Activated CD4-positive, alpha-beta T cell treated with anti-CD3 and anti-CD28 coated beads, Interleukin-2, amount 50 U/mL, for 24 hours (primary cell): ENCODE measurements at places on chromosomes 3 and 15.

- no peak for DNase-seq
These were observed 543 bp downstream of the ARPIN start for GRCh38 chr15:89912145-89912673.

- DNase-seq, result no peak
These were observed 554.8 kb downstream of the MFSD1 start for GRCh38 chr3:159356606-159357005.

- DNase-seq, result no peak
These were observed 1.7 kb downstream of the LRRN1 start for GRCh38 chr3:3800685-3801493.

DNA sequence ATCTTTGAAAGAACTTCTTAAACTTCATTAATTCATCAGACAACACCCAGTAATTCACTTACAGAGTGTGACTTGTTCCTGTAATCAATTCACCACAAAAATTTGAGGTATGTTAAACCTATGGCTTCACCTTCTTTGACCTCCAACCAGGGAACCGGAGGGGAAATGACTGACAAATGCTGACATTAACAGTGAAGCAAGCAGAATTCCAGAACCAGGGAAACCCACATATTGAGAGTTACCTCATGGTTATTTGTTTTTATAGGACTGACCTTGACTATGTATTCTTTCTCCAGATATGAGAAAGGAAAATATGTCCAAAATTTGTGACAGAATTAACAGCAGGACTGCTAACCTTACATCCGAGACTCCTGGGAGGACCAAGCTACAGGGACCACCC lies 2.7 kb downstream of the P3H2 start:
- no peak for DNase-seq

GRCh38 chr3:135103917-135104316 lies 308.9 kb downstream of the EPHB1 start:
- no peak for DNase-seq

GRCh38 chr3:119700269-119700919 lies 2.4 kb upstream of the CFAP91 start:
- DNase-seq, result peak; percentile 49

GRCh38 chr3:105436687-105437086 lies 70.0 kb downstream of the ALCAM start:
- no peak for DNase-seq
